ENCODE measurements at places on chromosomes 7 and 10. TPM values are rescaled to one million over a fixed set of nuclear protein-coding genes. Genes with fewer than 3 reads are reported as not detected.
A peak's percentile ranks its signal among the peaks of the same experiment; 100 is the strongest.

DNA sequence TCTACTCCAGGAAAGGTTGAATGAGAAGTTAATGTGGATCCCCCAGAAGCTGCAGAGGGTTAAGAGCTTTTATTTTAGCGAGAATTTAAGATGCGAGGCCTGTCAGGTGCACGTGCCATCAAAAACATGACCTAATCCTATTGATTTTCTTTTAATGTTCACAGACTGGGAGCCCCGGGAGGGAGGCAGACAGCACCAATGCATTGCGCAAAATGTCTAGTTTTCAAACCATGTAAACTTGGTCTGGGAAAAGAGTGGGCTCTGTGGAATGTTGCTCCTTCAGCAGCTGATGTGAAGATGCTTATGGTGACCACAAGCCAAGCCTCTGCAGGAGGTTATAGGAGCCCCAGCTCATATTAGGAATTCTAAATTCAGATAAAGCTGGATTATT lies 172.0 kb upstream of the ITGB1 start:
- DNase-seq = peak; percentile 91

- no peak for DNase-seq
Observed at GRCh38 chr7:73970801-73971229, 57.2 kb upstream of the ELN start.

GRCh38 chr10:3756360-3756740 lies 28.7 kb downstream of the KLF6 start:
- no peak for DNase-seq

- no peak for DNase-seq
Observed at GRCh38 chr7:2049111-2049781, 183.5 kb downstream of the MAD1L1 start.

GRCh38 chr10:21511095-21511570 lies 14.3 kb downstream of the SKIDA1 start:
- DNase-seq = no peak

DNA sequence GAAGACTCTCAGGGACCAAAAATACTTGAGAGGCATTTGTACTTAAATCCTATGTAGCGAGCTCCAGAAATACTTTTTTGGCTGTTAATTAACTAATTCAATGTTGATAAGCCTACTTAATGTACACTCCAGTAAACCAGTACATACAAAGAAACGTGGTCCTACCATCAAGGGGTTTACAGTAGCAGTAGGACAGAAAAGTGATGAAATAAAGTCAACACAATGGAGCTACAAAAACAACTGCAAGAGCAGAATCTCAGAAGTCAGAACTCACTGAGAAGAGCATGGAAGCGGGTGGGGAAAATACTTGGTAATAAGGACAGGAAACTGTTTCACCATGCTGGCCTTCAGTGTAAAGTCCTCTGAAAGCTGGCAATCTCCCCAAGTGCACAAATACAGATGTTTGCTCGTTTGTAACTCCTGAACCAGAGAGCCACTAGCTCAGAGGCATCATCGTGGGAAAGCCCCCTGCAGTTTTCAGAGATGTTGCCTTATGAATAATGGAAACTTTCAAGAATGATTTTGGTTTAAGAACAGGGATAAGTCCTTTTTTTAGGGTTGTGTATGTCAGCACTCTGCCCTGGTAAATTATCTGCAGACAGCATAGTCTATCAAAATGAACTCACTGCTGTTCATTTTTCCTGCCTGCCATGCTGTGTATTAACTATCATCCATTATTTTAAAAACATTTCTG lies 233.2 kb downstream of the SORCS1 start:
- no peak for DNase-seq

- DNase-seq = no peak
Observed at GRCh38 chr7:159051916-159052315, 92.8 kb downstream of the VIPR2 start.

GRCh38 chr7:2196381-2197378 lies 36.1 kb downstream of the MAD1L1 start:
- DNase-seq = no peak

DNA sequence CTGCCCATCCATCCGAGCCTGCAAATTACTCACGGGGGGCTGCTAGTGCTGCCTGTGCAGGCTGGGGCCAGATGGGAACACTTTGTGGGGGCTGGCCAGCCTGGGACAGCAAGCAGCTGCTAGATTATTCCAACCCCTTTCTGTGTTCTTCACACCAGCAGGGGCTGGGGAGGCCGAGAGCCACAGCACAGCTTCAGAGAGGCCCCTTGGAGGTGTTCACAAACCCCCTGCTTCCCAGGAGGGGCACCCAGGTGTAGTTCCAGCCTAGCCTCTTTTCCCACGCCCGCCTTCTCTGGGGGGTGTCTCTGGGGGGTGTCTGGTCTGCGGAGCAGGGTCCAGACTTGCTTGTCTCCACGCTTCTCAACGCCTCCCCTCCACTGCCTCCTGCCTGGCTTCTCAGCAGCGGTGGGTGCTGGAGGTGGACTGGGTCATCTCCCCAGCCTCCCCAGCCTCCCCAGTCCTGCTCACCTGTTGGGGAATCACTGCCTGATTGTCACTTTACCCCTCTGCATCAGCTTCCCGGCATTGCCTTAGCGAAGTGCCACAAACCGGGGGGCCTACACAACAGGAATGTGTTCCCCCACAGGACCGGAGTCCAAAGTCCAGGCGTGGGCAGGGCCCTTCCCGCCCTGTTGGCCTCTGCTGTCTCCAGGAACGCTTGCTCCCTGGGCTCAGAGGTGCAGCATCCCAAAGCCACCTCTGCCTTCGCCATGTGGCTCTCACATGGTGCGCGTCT lies 74.0 kb upstream of the EN2 start:
- DNase-seq = no peak

DNA sequence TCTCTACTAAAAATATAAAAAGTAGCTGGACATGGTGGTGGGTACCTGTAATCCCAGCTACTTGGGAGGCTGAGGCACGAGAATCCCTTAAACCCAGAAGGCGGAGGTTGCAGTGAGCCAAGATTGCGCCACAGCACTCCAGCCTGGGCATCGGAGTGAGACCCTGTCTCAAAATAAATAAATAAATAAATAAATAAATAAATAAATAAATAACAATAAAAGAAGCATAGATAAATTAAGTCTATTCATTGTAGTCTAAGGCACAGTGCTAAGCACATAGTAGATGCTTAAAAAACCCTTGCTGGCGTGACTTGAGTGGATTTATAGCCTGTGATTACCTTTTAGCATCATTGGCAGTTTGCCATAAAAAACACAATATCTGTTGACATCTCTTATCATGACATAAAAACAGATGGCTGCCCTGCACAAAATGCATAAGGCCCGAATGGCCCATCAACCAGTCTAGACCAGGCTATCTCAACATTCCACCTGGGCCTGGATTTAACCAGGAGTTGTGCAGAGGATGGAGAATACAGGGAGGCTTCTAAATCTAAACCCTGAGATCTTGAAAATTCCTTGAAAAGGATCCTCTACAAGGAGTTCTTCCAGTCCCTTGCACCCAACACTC lies 94.9 kb downstream of the PRLHR start:
- no peak for DNase-seq

DNA sequence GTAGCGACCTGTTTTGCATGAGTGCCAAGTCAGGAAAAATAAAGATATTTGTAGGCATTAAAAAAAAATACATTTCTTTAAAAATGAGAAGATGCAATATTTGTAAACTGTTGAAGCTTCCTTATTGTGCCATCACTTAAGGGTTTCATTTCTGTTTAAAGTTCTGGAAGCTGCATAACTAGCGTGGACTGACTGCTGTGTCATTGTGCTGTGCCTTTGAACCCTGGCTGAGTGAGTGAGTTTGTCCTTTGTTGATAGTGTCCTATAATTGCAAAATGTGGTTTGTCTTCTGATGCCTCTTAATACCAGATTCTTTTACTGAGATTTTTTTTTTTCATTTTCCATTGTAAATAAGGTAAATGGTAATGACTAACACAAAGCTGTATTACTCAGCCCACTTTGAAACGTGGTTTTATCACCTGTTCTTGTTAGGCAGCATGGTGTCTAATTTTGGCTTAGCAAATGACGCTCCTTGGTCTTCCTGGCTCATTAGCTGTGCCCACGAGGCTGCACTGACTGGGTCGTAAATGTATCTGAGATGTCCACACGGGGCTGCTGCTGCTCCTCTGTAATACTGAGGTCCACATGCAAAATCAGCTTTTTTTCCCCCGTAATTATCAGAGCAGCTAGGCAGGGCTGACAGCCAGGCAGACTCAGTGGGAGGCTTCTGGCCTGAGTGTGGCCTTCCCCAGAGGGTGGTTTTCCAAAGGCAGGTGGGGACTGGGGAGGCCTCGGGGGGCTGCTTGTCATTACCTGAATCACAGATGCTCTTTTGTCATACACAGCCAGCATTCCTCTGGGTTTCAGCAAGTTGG lies 14.8 kb downstream of the ZSCAN25 start:
- peak; percentile 28 for DNase-seq

GRCh38 chr7:46972205-46972604 lies 609.7 kb downstream of the TNS3 start:
- DNase-seq = peak; percentile 77

DNA sequence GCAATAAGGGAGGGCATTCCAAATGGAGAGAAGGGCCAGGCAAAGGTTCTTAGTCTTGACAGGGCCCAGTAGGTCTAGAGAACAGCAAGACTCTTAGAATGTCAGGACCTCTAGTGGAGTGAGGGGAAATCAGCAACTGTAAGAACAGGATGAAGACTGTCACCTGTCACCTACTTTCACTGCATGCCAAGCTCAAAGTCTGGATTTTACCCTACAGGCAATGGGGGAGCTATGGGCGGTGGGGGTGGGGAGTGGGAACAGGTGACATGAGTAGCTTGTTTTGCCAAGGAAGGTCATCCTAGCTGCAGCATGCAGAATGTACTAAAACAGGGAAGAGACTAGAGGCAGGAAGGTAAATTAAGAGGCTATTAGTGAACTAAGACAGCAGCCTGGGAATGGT lies 18.3 kb downstream of the GOT1 start:
- no peak for DNase-seq

DNA sequence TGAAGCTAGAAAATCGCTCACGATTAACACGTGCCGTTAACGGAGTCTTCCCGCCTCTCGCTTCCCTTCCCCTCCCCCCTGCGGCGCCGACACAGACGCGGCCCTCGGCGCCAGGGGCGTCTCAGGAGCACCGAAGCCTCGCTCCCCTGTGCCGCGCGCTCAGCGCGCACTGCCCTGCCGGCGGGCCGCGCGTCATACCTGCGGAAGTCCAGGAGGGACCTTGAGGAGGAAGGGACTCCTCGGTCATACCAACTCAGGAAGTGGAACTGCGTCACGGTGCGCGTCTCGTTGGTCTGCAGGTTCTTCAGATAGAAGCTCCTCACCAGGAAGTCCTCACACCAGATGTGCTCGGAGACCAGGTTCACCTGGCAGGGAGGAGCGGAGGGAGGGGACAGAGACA lies 239.6 kb downstream of the DNAJB6 start:
- DNase-seq = no peak

DNA sequence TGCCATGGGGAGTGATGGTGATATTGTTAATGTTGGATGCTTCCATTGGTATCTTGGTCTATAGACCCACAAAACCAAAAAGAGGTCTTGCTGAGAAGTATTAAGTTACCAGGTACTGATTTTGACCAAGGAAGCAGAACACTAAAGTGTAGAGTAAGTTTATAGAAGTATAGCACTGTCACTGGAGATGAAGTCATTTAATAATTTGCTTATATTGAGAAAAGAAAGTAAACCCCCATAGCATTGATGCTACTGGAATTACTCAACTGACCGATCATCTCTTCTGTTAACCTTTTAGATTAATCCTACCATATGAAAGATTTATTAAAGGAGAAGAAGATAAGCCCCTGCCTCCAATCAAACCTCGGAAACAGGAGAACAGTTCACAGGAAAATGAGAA lies 183.2 kb downstream of the RTKN2 start:
- no peak for DNase-seq

GRCh38 chr10:119654540-119654939 lies 3.4 kb downstream of the BAG3 start:
- DNase-seq = peak; percentile 43

- DNase-seq = no peak
Observed at GRCh38 chr10:97618733-97619132, 14.6 kb downstream of the MORN4 start.

DNA sequence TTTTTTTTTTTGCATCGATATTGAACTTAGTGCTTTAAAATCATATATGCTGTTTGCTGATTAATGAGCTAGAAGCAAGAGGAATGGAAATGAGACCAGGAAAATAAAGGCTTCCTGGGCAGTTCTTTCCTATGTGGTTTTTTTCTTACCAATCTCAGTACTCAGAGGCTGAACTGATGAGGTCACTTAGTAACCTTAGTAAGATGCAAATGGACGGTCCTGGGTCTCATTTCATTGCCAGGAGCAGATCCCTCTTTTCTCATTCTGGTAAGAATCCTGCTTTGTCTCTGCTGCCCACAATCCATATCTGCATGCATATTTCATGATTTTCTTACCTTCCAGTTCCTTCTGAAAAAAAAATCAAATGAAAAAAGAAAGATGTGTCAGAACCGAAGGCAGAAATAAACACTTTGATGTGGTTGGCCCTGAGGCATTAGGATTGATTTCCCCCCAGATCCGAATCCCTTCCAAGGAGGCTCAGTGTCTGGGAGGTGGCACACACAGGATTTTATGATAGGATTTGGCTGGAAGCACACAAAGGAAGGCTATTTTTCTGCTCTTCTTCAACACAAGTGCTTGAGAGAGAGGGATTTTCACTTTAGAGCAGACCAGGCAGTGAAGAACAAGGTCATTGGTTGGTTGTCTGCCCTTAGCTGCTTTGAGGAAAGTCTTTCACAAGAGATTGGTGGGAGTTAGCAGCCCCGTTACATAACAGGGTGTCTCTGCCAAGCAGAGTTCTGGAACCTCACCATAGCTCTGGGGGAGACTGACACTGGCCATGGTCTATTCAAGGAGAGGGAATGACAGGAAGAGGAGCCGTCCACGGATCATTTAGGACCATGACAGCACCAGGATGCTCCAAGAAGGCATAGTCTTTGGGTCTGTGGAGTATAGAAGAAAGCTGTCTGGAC lies 150.0 kb downstream of the CAMK1D start:
- no peak for DNase-seq

Gene ATOH7
- total RNA-seq = under 0.01 TPM

Gene SLC26A4
- total RNA-seq = under 0.01 TPM

Gene FBXO24
- total RNA-seq = 0.43 TPM

Gene INSIG1
- total RNA-seq = 389 TPM

Gene VOPP1
- 81.2 TPM for total RNA-seq

Gene VPS37D
- 3.0 TPM for total RNA-seq

Gene GARIN1A
- 0.64 TPM for total RNA-seq

Gene CLDN12
- total RNA-seq = 28.3 TPM

All from fibroblast of villous mesenchyme (primary cell).